ENCODE measurements at places on chromosomes 1 and 21.

GRCh38 chr1:76725864-76726619, 141.2 kb upstream of the ST6GALNAC5 start:
- DNase-seq, result no peak

- no peak for DNase-seq
Observed at GRCh38 chr21:40972151-40972550, 125.2 kb upstream of the DSCAM start.

- no peak for DNase-seq
Observed at GRCh38 chr1:200143347-200143746, 115.8 kb downstream of the NR5A2 start.

GRCh38 chr1:20228314-20228825, 42.1 kb upstream of the PLA2G2C start:
- no peak for DNase-seq

GRCh38 chr1:110048923-110049601, 14.6 kb downstream of the STRIP1 start:
- no peak for DNase-seq

DNA sequence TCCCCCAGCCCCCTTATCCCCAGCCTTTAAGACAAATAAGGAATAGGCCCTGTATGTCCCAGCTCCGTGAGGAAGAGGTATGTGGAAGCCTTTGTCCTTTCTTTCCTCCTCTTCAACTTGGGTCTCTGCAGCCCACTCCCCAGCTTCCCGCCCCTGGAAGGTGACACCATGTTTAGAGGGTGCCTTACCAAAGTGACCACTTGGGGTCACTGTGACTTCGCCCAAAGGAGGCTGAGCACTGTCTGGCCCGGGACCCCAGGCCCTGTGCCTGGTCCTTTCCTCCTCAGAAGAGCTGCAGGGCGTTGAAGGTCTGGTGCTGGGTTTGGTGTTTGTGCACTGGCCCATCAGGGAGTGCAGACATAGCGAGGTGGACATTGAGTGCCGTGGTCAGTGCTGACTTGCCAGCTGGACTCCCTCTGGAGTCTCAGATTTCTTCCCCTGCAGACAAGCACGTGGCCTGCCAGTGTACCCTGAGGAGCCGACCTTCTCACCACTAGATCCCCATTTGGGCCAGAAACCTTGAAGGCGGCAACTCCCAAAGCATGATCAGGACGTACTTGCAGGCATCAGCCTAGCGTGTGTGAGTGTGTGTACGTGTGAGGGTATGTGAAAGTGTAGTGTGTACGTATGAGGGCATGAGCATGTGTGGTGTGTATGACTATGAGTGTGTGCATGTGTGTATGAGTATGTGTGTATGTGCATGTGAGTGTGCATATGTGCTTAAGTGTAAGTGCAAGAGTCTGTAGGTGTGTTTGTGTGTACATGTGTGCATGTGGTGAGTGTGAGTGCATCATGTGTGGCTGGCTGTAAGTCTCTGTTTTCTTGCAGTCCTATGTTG, 181.4 kb upstream of the KIAA0040 start:
- DNase-seq, result no peak

DNA sequence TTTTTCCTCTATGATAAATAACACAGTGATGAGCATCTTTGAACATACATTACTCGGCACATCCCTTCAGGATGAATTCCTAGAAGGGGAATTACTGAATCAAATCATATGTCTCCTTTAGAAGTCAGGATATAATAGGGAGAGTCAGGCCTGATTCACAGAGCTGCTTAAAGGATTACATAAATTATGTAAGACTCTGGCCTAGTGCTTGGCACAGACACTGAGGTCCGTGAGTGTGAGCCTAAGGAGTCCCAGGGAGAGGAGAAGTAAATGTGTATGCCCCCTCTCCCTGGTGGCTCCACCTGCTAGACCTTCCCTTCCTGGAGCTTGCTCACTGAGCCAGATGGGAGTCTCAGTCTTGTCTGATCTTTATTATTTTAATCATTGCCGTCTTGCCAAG, 8.6 kb upstream of the FOXE3 start:
- no peak for DNase-seq

DNA sequence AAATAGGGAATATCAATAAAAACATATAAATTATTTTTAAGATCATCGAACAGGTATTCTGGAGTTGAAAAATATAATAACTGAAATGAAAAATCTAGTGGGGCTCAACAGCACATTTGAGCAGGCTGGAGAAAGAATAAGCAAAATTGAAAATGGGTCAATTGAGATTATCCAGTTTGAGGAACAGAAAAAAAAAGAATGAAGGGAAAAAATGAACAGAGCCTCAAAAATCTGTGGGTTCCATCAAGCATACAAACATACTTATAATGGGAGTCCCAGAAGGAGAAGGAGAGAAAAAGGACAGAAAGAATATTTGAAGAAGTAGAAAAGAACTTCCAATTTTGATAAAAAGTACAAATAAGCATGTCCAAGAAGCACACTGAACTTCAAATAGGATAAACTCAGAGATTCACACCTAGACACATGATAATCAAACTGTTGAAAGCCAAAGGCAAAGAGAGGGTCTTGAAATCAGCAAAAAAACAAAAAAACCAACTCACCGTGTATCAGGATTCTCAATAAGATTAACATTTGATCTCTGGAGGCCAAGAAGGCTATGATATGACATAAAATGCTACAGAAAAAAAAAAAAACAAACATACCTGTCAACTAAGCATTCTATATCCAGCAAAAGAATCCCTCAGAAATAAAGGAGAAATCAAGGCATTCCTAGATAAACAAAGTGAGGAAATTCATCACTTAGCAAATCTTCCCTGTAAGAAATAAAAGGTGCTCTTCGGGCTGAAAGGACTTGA, 5.4 kb upstream of the COQ8A start:
- no peak for DNase-seq

DNA sequence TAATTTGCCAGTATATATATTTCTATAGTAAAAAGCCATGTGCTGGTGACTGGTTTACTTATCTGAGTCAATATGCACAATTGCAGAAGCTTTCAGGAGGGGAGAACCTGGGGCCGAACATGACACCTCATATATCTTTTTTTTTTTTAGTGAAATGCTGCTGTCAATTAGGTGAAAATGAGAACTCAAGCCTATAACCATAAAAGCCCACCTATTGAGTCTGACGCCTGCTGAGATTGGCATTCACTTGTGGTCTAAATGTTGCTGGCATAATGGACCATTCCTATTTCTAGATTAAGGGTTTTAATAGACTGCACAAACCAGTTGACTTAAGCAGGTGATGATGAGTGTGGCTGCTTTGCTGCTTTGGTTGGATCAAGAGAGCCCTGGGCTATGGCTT, 10.8 kb downstream of the NTMT2 start:
- DNase-seq, result no peak

DNA sequence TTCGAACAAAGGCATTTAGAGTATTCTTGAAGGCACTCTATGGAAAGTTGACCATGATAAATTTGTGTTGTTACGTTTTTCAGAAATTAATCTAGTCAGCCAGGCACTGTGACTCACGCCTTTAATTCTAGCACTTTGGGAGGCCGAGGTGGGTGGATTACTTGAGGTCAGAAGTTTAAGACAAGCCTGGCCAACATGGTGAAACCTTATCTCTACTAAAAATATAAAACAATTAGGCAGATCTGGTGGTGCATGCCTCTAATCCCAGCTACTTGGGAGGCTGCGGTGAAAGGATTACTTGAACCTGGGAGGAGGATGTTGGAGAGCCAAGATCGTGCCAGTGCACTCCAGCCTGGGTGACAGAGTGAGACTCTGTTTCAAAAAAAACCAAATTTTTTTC, 130.6 kb upstream of the BRINP3 start:
- DNase-seq, result no peak

DNA sequence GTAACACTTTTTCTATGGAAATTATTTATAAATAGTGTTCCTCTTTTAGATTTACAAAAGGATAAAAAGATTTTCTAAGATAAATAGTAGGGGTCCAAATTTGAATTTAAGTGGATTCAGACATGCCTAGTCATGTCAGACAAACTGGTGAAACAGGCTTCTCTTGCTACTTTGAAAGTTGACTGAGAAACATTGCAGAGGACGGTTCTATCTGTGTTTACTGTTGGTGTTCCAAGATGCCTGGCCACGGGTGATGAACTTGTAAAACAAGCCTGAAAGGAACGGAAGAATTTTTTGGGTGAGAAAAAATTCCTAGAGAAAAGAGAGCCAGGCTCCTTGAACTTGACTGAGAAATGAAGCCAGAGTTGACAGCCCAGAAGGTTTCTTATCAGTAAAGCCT, 2.2 kb downstream of the KRTAP19-1 start:
- DNase-seq, result no peak

DNA sequence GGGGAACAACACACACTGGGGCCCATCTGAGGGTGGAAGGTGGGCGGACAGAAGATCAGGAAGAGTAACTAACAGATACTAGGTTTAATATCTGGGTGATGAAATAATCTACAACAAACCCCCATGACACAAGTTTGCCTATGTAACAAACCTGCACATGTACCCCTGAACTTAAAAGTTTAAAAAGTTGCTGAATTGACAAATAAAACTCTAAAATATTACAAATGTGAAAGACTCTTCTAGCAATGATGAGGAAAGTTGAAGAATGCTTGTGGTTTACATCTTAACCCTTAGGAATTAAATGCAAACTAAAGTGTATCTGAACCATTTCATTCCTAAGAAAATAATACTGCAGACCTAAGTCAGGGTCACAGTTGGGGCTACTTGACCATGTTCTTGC, 525.6 kb upstream of the CAMK1G start:
- no peak for DNase-seq

DNA sequence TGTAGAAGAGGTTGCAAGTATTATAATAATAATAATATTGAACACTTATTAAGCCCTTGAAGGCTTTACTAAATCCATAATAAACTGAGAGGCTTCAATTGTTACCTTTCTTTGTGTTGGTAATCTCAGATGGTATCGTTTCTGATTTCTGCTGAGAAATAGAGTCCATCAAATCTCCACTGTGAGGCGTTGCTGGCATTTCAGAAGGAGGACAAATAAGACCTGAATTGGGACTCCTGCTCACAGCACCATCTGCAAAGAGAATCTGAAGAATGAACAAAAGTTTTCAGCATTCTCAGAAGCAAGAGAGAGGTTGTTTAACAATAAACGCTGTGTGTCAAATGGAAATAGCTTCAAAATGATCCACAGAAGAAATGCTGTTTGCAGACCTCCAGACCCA, 93.7 kb downstream of the WDR3 start:
- DNase-seq, result no peak

DNA sequence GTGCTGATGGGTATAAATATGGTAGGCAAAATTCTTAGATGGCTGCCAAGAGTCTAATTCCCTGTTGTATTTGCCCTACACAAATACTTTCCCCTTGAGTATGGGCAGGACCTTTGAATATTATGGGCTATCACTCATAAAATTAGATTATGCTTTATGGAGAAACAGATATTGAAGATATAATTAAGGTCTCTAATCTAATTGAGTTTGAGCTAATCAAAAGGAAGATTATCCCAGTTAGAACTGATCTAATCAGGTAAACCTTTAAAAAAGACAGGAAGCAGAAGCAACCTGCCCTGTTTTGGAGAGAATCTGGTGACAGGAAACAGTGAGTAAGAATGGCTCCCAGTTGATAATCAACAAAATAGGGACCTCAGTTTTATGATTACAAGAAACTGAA, 609.0 kb upstream of the PRMT6 start:
- no peak for DNase-seq

DNA sequence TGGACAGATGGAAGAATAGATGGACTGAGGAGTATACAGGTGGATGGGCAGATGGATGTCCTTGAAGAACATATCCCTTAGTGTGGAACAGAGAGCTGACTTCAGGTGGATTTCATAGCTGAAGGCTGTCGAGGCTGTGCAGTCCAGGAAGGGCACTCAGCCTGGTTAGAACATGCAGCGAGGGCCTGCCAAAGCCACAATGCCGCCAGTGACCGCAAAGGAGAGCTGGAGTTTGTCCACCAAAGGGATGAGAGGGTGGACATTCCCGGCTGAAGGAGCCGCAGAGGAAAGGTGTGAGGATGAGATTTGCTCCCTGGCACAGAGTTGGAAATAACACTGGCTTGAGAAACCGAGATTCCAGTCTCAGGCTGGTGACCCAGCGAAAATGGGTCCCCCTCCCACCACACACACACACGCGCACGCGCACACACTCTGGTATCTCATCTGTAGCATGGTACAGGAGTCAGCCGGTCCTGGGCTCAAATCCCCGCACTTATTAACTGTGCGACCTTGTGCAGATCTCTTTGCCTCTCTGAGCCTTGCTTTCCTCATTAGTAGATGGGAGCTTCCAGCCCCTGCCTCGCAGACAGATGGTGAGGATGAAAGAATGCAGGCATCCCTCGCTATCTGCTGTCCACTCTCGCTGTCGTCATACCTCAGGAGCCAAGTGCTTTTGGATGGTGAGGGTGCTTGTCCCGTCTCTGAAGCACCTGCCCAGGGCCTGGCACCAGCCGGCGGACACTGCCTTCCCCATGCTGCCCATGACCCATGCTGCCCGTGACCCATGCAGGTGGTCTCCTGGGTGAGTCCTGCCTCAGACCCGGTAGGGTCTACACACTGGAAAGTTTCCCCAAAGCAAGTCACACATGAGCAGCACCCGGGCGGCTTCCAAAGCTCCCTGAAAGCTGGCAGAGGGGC, 26.8 kb upstream of the EFHD2 start:
- no peak for DNase-seq

DNA sequence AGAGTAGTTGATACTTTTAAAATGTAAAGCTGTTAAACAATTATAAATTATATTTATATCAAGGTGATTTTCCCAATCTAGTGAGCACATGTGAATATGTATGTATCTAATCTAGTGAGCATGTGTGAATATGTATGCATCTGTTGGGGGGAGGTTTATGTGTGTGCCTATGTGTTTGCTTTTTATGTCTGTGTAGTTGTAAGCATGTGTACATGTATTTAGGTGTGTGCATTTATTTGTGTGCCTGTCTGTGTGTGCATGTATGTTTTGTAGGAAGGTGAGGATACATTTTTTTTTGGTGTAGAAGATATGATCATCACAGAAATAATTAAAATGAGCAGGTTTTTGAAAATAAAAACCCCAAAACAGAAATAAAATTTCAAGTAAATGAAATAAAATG, 318.9 kb upstream of the CHRM3 start:
- DNase-seq, result no peak

- no peak for DNase-seq
Observed at GRCh38 chr1:203121186-203122015, 6.1 kb upstream of the ADORA1 start.

GRCh38 chr21:36186506-36187399, 30.1 kb downstream of the DOP1B start:
- DNase-seq, result peak; percentile 13

- DNase-seq, result no peak
Observed at GRCh38 chr1:205598841-205599668, 32.8 kb downstream of the ELK4 start.

GRCh38 chr1:21265644-21266043, 24.6 kb downstream of the ECE1 start:
- DNase-seq, result no peak

GRCh38 chr1:11789126-11790067, 16.4 kb downstream of the MTHFR start:
- no peak for DNase-seq

Data from right lobe of liver (tissue), 6 donors.